PC-3 (cell line): ENCODE measurements at places on chromosomes 11 and 22. TPM values are rescaled to one million over a fixed set of nuclear protein-coding genes. Genes with fewer than 3 reads are reported as not detected.
A peak's percentile ranks its signal among the peaks of the same experiment; 100 is the strongest.

Gene OSM
- not detected in 2 replicates for total RNA-seq

Gene PHLDB1
- total RNA-seq: 36.1 and 37.1 TPM in 2 replicates

Gene ZBTB16
- not detected in 2 replicates for total RNA-seq

Gene USP2
- 0.92 and 1.8 TPM in 2 replicates for total RNA-seq

Gene KCNJ11
- 0.98 and 1.8 TPM in 2 replicates for total RNA-seq

Gene MMP12
- not detected in 2 replicates for total RNA-seq

Gene CCDC116
- total RNA-seq: not detected in 2 replicates

Gene LYVE1
- total RNA-seq: not detected in 2 replicates

Gene OR52R1
- not detected in 2 replicates for total RNA-seq

Gene TP53I11
- total RNA-seq: 30.8 and 32.8 TPM in 2 replicates

Gene YPEL4
- total RNA-seq: not detected in 2 replicates

DNA sequence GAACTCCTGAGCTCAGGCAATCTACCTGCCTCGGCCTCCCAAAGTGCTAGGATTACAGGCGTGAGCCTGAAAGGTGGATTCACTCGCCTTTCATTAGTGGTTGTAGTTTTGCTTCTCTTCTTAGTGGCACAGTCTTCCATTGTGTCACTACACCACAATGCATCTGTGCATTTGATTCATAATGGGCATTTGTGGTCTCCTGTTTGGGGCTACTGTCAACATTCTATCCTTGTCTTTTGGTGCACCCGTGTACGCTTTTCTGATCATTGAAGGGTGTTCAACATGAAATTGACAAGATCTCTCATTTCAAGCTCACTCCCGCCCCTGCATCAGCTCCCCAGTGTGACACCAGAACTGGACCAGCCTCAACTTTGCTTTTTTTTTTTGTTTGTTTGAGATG, 2.0 kb upstream of the SYT12 start:
- H3K4me1 ChIP-seq: peaks cover 31% of the 10 kb centered on the region
- H3K27ac ChIP-seq: no peak overlapping the region
- H3K36me3 ChIP-seq: no peaks in the 10 kb centered on the region

- no peaks in the 10 kb centered on the region for H3K27me3 ChIP-seq
- H3K36me3 ChIP-seq: no peaks in the 10 kb centered on the region
- peak; percentile 46 for DNase-seq
- H3K27ac ChIP-seq: peak overlapping the region; percentile 72
- no peak overlapping the region for H3K4me3 ChIP-seq
These were observed 31.5 kb downstream of the KIAA0930 start for GRCh38 chr22:45208993-45209838.

DNA sequence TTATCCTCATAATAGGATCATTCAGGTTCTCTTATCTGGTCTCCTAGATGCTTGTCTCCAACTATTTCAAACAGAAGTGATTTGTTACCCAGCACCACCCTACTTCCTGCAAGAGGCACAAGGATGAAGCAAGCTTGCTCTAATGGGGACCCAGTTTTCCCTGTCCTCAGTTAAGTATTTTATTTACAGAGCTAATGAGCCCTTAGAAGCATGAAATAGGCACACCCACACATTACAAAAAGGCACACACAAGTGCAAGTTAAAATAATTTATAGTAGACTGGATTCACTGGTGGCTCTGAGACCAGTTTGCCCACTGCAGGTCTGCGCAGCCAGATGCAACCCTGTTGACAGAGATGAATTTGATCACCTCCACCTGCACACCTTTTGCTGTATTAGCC, 167.5 kb downstream of the KIRREL3 start:
- no peak for DNase-seq
- H3K36me3 ChIP-seq: no peaks in the 10 kb centered on the region
- H3K4me3 ChIP-seq: no peak overlapping the region
- peaks cover 40% of the 10 kb centered on the region for H3K27me3 ChIP-seq
- no peaks in the 10 kb centered on the region for H3K4me1 ChIP-seq

DNA sequence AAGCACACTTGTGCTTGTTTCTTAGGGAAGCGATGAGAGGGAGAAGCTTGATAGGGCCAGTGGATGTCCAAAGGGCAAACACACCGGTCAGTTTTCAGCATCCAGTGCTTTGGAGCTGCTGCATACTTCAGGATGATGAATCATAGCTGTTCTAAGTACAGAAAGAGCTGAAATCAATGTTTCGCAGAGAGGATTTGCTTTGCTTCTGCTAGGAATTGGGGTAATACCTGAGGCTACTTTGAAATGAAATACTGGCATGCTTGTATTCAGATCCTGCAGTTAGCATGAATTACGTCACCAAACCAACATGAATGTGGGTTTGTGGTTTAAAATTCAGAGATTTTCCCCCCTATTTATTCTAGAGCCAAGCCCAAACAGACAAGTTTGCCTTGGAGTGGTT, 41.7 kb upstream of the SC5D start:
- H3K36me3 ChIP-seq: no peaks in the 10 kb centered on the region
- H3K27me3 ChIP-seq: no peaks in the 10 kb centered on the region
- peak overlapping the region; percentile 62 for H3K27ac ChIP-seq
- no peak overlapping the region for H3K4me3 ChIP-seq
- peaks cover 47% of the 10 kb centered on the region for H3K4me1 ChIP-seq
- DNase-seq: peak; percentile 86

DNA sequence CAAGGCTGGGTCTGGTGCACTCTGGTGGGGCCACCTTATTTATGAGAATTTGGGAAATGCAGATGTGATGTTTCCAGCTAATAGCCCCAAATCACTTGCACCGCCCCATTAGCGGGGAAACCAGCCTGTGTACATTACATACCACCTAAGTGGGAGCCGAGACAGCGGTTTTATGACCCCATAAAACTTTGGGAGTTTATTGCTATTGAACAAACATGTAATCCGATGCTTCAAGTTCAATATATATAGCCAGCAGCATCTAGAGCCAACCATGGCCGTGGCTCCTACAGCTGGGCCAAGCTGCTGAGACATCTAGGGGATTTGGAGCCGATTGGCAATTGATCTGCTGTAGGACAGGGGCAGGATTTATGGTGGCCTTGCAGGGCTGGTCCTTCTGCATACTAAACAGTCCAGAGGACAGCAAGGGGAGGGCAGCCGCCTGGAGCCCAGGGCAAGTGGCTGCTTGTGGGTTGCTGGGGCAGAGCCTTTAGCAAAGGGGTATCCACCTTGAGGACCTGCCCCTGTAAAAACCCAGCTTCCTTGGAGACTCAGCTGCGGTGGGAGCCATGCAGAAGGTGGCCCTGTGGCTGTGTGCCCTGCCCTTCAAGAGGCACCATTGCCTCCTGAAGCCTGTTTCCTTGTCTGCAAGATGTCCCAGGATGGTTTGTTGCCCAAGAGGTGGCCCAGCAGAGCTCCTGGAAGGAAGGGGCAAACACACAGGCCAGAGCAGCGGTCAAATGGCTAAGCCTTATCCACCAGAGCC, 47.9 kb upstream of the CCDC188 start:
- H3K4me1 ChIP-seq: peaks cover 4% of the 10 kb centered on the region; the same call in 1 of the 2 replicates

DNA sequence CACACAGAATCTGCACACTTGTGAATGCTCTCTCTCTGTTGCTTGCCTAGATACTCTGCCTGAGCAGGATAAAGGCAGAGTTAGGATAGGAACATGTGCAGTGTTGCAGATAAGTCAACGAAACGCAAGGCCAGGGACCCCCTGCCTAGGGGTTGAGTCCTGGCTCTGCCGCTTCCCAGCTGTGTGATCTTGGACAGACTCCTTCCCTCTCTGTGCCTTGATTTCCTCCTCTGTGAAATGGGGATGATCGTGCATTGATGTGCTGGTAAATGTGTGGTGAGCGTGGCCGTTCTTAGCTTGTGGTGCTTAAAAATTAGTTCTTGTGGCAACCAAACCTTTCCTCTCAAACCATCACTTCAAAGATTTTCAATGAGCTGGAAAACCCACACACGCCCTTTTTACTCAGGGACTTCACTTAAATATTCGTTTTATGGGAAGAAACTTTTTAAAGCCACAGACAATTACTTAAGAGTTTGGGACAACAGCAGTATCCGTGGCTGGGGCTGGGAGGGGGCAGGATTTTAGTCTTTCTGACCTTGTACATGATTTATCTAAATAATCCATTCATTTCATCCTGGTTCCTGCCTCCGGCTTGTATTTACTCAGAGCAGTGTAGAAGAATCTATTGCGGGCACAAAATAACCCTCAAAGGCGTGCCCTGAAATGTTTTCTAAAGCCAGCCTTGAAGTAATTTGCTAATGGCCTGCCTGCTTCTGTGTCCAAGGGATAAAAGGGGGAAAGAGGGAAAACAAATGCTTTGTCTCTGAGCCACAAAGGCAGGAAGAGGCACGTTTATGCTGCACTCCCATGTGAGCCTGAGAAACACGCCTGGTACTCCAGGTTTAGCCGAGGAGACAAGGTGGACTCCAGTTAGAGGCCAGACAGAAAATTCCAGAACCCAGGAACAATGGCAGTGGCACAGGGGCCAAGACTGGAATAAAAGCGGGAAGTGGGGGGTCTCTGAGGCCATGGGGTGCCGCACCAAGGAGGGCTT, 85.0 kb upstream of the CRYBB3 start:
- H3K4me1 ChIP-seq: peaks cover 15% of the 10 kb centered on the region
- H3K27ac ChIP-seq: no peak overlapping the region
- H3K27me3 ChIP-seq: no peaks in the 10 kb centered on the region
- no peak for DNase-seq
- H3K36me3 ChIP-seq: no peaks in the 10 kb centered on the region
- H3K4me3 ChIP-seq: no peak overlapping the region

- H3K4me3 ChIP-seq: no peak overlapping the region
- no peak overlapping the region for H3K27ac ChIP-seq
- no peaks in the 10 kb centered on the region for H3K36me3 ChIP-seq
- H3K27me3 ChIP-seq: peaks cover 9% of the 10 kb centered on the region; the same call in 1 of the 2 replicates
These were observed 169.1 kb downstream of the RRAS2 start for GRCh38 chr11:14189874-14190273.

DNA sequence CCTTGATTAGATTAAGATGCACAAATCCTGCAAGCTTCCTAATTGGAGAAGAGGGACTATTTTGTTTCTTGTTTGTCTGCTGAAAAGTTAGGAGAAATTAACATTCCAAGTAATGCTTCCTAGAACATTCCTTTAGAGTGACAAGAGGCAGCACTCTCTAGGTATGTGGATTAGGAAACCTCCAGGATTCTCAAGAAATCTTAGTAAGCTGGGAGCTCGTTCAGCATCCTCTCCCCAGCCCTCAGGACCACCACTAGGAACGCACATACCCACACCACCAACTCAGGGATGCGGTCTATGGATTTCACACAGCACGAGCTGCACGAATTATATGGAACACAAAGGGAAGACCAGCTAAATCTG, 52.9 kb downstream of the NCAPD3 start:
- DNase-seq: no peak
- H3K27ac ChIP-seq: no peak overlapping the region
- no peak overlapping the region for H3K4me3 ChIP-seq

DNA sequence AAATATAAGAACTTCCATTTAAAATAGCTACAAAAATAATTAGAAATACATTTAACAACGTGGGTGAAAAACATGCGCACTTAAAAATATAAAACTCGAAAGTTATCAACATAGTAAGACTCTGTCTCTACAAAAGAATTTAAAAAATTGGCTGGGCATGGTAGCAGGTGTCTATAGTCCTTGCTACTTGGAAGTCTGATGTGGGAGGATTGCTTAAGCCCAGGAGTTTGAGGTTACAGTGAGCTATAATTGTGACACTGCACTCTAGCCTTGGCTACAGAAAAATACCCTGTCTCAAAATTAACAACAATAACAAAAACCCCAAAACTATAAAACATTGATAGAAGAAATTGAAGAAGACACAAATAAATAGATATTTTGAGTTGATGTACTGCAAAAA, 13.8 kb upstream of the CASP12 start:
- no peaks in the 10 kb centered on the region for H3K4me1 ChIP-seq
- H3K4me3 ChIP-seq: no peak overlapping the region
- no peak for DNase-seq
- no peaks in the 10 kb centered on the region for H3K36me3 ChIP-seq
- H3K27ac ChIP-seq: no peak overlapping the region

- DNase-seq: no peak
- H3K27me3 ChIP-seq: no peaks in the 10 kb centered on the region
- no peak overlapping the region for H3K4me3 ChIP-seq
- no peaks in the 10 kb centered on the region for H3K36me3 ChIP-seq
- peaks cover 6% of the 10 kb centered on the region; the same call in 1 of the 2 replicates for H3K4me1 ChIP-seq
These were observed 563.1 kb upstream of the LUZP2 start for GRCh38 chr11:23933721-23934120.

GRCh38 chr11:11313902-11314692, 39.0 kb downstream of the CSNK2A3 start:
- no peaks in the 10 kb centered on the region for H3K36me3 ChIP-seq
- no peak for DNase-seq
- H3K27me3 ChIP-seq: no peaks in the 10 kb centered on the region
- H3K27ac ChIP-seq: peak overlapping the region; percentile 22

GRCh38 chr22:21797444-21798221, 62.0 kb upstream of the YPEL1 start:
- no peaks in the 10 kb centered on the region for H3K4me1 ChIP-seq
- H3K27ac ChIP-seq: no peak overlapping the region
- H3K36me3 ChIP-seq: 0 out of 2 replicates have a peak, but pooled peaks cover 1% of the 10 kb centered on the region
- no peak for DNase-seq

DNA sequence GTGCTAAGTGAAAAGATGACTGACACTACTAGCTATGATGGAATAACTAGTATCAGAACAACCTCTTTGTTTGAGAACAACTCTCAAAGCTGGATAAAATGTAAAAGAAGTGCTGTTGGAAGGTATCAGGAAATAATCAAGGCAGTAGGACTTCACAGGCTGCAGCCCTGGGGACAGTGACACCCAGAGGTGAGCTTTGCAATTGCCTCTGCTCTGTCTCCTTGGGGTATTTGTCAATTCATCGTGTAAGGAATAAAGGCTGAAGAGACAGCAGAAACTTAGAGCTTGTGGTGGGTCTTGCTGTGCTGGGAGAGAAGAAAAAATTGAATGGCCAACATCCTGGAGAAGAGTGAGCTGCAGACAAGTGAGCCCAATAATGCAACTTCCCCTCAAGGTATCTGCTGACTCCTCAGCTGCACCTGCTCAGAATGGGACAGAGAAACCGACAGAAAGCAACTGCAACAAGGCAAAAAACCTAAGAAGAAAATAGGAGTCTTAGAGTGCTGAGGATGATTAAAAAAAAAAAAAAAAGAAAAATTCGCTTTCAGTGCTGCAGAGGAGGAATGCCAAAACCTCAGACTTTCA, 141.1 kb downstream of the RCN1 start:
- no peak overlapping the region for H3K27ac ChIP-seq
- peaks cover 3% of the 10 kb centered on the region; the same call in 1 of the 2 replicates for H3K4me1 ChIP-seq
- peaks cover 26% of the 10 kb centered on the region for H3K27me3 ChIP-seq
- no peaks in the 10 kb centered on the region for H3K36me3 ChIP-seq

DNA sequence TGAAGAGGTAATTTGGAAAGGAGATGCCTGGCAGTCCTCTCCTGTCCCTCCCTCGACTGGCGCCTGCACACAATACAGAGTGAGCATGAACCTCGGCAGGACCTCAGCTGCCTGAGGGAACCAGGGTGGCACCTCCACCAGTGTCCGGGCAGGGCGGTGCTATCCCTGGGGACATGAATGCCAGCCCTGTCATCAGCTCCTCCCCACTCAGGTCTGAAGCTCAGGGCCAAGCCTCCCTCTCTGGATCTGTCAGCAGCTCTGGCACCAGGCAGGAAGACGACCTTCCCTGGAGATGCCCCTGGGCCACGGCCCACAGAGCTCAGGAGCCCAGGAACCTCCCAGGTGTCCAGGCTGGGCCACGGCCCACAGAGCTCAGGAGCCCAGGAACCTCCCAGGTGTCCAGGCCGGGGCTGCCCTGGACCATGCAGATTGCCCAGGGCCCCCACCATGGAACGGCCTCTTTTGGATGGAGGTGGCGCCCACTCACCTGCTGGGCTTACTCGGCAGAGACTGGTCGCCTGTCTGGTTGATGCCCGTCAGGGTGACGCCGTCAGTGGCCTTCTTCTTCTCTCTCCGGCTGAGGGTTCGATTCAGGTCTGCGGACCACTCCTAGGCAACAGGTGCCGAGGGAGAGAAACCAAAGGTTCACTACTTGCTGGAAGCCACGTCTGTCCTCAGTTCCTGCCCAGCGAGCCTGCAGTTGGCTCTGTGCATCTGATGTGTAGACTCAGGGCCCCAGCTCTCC, 21.7 kb upstream of the ARFGAP3 start:
- no peak overlapping the region for H3K4me3 ChIP-seq
- no peak for DNase-seq
- H3K4me1 ChIP-seq: no peaks in the 10 kb centered on the region
- H3K27me3 ChIP-seq: no peaks in the 10 kb centered on the region
- no peak overlapping the region for H3K27ac ChIP-seq
